ENCODE measurements at places on chromosomes 12 and 14.

- no peak for DNase-seq
Observed at GRCh38 chr12:65266408-65266807, 12.1 kb upstream of the MSRB3 start.

GRCh38 chr14:69877492-69877891, 1.7 kb upstream of the SMOC1 start:
- no peak for DNase-seq

DNA sequence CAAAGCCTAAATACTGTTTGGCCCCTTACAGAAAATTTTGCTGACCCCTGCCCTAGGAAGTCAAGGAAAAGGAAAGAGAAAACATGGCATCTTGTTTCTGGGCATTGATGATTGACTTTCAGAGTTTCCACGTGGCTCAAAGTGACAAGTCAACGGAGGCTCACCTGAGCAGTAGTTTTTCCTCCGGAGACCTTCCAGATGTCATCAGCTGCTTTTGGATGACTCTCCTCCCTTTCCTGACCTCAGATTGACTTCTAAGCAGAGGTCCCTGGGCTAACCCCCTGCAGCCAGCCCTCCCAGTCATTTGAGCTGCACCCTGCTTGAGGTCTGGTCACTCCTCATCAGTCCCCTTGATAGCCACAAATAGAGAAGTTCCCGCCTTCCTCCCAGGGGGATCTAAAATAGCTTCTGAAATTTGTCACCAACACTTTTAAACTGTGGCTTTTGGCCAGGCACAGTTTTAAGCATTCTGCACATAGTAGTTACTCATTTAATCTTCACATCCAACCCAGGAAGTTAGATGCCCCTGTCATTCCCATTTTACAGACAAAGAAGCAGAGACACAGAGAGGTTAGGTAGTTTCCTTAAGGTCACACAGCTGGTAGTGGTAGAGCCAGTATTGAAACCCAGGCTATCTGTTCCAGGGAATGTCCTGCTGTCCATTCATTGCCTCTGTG, 143.4 kb downstream of the CHST11 start:
- no peak for DNase-seq

DNA sequence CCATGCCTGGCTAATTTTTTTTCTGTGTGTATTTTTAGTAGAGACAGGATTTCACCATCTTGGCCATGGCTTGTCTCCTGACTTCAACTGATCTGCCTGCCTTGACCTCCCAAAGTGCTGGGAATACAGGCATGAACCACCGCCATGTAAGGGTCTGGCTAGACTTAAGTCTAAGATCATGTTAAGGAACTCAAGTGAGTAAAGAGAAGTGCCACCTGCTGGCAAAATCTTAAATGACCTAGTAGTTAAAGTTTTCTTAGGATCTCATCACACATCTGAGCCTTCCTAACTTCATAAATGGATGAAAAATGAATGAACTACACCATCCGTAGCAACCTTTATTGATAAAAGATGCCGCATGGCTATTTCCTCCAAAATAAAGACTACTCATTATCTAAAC, 1.7 kb upstream of the C12orf56 start:
- peak; percentile 42 for DNase-seq

DNA sequence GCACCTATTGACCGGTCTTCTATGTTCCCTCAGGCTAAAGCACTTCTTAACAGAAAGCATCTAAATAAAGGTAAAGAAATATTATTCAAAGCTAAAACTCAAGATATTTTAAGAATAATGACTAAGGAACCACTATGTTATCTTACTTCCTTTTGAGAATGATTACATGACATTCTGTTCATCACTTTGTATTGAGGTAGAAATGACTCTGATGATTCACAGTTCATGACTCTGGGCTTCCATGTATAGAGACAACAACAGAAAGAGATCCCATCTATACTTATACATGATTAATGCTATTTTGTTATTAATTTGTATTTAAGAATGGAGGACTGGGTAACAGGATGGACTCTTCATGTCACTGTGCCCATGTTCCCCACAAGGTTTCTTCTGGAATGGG, 218.3 kb upstream of the OR4E1 start:
- DNase-seq: no peak

- DNase-seq: no peak
Observed at GRCh38 chr12:90938451-90938850, 16.5 kb downstream of the CCER1 start.

- no peak for DNase-seq
Observed at GRCh38 chr14:89162586-89162985, 254.4 kb downstream of the FOXN3 start.

GRCh38 chr12:124157406-124157805, 137.5 kb upstream of the RFLNA start:
- DNase-seq: no peak

GRCh38 chr12:49368240-49368600, 958 bp downstream of the SPATS2 start:
- DNase-seq: no peak

DNA sequence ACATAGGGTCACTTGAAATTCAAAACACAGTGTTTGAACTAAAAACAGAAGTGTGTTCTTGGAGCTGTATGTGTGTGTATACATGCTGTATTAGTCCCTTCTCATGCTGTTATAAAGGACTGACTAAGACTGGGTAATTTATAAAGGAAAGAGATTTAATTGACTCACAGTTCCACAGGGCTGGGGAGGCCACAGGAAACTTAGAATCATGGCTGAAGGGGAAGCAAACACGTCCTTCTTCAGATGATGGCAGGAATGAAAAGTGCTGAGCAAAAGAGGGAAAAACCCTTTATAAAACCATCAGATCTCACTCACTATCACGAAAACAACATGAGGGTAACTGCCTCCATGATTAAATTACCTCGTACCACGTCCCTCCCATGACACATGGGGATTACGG, 224.1 kb downstream of the BCAT1 start:
- DNase-seq: no peak

DNA sequence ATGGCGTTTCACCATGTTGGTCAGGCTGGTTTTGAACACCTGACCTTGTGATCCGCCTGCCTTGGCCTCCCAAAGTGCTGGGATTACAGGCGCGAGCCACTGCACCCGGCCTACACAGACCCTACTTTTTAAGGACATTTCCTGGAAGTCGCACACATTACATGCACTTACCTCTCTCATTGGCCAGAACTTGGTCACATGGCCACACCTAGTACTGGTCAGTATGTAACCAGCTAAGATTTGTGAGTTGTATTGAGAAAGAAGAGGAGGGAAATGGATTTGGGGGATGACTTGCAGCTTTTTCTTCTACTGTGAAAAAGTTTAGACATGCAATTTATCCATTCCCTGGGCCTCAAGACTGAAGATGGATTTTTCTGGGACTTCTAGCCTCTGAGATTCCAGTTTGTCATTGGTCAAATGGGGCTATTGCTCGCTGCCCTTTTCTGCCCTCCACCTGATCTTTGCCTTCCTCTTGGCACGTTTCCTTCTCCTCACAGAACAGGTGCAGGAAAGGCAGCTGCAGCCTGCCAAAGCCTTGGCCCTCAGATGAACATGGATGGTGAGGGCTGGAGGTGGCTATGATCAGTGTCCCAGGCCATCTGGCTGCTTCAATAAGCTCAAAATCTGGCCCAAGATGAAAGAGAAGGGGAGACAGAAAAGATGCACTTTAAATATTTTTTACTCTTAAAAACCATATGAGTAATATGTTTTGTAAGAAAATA, 7.1 kb upstream of the ZDHHC22 start:
- DNase-seq: no peak

DNA sequence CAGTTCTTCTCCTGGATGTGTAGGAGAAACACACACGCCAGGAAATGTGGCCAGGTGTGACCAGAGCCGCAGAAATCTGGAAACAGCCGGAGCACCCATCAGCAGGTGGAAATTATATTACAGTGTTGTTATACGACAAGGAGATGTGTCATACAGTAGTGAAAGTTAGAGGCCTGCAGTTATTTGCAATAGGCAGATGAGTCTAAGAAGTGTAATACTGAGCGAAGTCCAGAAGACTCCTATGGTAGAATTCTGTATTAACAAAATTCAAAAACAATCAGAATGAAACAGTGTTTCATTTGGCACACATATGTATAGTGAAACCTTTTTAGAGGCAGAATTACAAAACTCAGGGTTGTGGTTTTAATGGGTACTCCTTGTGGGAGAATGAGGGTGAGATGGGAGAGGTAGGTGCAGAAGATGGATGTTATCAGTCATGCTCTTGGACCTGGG, 39.3 kb upstream of the AMN start:
- DNase-seq: no peak

GRCh38 chr12:69428351-69429073, 41.7 kb upstream of the FRS2 start:
- DNase-seq: no peak

- DNase-seq: peak; percentile 10
Observed at GRCh38 chr12:124397807-124398577, 103.1 kb downstream of the RFLNA start.

GRCh38 chr14:100575266-100575995, 11.8 kb downstream of the BEGAIN start:
- no peak for DNase-seq

DNA sequence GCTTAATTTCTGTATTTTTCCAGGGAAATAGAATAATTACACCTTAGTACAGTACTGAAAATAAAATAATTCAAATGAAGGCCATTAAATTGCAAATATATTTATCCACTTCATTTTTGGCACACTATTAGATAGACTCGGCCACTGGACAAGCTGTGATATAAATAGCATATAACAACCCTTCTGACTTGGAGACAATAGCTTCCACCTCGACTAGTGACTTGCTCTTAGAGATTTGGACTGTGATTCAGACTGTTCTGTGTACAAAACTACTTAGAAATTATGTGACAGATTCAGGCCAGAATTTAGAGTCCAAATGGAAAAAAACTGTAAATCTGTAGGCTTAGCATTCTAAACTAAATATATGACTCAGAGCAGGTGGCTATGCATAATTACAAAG, 949.9 kb downstream of the LRFN5 start:
- DNase-seq: no peak

DNA sequence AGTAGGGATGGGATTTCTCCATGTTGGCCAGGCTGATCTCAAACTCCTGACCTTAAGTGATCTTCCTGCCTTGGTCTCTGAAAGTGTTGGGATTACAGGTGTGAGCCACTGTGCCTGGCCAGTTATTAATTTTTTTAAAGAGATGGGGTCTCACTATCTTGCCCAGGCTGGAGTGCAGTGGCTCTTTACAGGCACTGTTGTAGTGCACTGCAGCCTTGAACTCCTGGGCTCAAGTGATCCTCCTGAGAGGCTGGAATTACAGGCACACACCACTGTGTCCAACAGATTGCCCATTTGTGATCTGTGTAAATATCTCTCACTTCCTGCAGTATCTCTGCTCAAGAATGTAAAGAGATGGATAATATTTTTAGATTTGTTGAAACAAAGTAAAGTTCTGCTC, 45.9 kb downstream of the PTPN11 start:
- DNase-seq: no peak

DNA sequence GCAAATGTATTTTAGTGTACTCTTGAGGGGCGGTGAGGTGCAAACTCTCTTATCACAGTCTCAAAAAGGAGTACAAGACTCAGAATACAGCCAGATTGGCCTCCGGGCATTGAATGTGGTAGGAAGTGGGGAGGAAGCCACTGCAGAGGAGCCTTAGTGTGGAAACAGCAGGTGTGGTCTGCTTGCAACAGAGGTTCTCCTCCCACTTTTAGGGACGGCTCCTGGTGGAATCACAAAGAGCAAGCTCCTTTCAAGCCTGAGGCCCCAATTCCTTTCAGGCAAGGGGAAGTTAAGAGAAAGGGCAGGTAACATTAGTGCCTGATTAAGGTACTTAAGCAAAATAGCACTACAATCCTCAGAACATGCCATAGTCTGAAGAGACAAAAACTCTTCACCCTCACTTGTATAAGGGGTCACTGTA, 23.7 kb upstream of the SLC2A3 start:
- DNase-seq: peak; percentile 60

DNA sequence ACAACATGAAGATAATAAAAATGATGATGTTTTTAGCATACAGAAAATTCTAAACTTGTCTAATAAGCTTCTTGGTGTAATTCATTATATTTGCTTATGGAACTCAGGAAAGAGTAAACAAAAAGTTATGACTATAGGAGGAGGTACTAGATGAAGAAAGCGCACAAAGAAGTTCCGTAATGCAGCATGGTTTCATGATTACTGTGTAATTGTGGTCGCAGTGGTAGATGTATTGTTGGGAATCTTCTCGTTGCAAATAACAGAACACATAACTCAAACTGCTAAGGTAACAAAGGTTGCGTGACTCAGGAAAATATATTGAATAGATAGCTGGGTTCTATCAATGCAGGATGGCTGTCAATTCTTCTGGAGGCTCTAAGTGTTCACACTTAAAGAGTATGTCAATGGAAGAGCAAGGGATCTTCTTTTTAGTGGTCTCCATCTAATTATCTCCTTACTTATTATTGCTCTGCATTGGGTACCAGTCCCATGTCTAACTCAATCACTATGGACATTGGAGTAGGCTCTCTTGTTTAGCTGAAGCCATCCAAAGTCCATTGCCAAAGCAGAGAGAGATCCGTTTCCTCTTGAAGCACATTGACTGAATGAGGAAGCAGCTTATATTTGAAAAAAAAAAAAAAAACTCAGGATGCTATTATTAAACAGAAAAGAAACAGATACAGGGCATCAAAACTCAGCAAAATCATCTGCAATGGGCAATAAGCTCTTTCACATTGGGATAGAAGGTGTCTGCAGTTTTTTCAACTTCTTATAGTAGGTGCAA, 283.4 kb upstream of the ATP2B1 start:
- DNase-seq: no peak

DNA sequence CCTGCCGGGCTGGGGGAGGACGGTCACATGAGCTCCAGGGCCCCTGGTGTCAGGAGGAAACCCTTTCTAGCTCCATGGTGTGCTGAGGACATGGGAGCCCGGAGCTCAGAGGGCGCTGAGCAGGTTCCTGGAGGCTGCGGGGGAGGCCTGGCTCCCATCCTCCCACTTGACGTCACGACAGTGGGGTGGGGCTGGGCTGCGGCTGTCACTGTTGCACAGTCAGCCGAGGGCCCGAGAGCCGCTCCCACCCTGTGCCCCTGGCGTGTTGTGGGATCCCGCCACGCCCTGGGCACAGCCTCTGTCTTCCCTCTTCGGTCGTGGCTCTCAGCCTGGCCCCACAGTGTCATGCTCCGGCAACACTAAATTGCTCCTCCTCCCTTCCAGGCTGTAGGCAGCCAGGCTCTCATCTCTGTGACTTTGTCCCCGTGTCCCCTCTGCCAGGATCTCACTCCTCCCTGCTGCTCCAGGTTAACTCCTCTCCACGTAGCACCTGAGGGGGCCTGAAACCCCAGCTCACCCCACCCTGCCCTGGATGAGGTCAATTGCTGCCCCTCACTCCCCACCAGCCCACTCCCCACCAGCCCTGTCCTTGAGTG, 33.0 kb downstream of the BEGAIN start:
- DNase-seq: no peak

GRCh38 chr14:79629411-79630287, 581.7 kb downstream of the DIO2 start:
- no peak for DNase-seq

DNA sequence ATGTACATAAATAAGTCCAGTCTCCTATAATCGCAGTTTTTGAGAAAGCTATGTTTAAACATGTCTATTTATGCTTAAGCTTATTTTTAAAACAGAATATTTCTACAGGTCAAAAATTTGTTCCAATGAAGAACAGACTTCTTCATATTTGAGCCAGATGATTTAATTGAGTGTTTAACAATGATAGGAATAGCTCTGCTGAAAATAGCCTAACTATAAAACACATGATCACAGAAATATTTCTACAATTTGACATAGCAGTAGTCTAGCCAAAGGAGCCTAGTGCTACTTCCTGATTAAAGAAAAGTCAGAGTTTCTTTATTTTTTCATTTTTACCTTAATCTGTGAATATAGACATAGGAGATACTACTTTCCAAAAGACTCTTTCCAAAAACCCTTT, 29.4 kb downstream of the DCP1B start:
- DNase-seq: no peak

Measured in CD4-positive, alpha-beta T cell treated with Interleukin-6 for 4 hours (primary cell).